ENCODE measurements at places on chromosomes 1 and 21.

GRCh38 chr1:16394977-16395376 is 27.9 kb downstream of the SZRD1 start:
- DNase-seq: no peak

GRCh38 chr1:225539069-225539468 is 111.2 kb upstream of the LBR start:
- no peak for DNase-seq

DNA sequence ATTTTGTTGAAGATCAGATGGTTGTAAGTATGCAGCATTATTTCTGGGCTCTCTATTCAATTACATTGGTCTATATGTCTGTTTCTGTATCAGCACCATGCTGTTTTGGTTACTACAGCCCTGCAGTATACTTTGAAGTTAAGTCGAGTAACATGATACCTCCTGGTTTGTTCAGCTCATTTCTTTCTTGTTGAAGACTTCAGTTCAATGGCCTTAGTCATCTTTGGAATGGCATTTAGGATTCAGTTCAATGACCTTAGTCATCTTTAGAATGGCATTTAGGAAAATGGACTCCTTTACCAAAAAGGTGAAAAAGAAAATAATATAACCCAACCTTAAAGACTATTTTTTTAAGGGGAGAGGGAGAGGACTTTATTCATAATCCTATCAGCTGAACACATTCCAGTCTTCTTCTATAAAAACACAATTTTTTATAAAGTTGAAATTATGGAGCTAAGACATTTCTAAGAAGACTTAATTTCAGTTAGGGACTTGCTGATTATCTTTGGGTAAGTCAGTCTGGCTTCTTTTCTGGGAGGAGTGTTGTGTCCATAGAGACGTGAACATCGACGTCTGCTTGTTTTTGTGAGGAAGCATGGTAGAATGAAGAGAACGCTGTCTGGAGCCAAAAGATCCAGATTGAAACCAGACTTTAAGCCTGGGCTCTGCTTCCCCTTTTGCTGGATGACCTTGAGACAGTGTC is 48.3 kb downstream of the DDR2 start:
- no peak for DNase-seq

DNA sequence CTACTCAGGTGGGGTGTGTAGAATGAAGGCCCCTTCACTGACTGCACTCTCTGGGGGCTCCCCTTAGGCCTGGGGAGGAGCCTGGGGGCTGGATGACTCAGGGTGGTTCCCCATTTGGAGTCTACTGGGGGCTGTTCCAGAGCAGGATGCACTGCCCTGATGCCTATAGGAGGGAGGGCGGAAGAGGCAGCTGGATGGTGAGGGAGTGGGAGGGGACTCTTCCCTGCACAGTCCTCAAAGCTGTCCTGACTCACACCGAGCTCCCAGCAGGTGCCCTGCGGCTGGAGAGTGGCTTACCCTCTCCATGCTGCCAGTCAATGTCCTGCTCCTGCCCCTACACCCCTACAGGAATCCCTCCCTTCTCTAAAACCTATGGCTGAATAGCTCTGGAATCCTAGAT is 204.4 kb downstream of the TRABD2B start:
- DNase-seq: no peak

DNA sequence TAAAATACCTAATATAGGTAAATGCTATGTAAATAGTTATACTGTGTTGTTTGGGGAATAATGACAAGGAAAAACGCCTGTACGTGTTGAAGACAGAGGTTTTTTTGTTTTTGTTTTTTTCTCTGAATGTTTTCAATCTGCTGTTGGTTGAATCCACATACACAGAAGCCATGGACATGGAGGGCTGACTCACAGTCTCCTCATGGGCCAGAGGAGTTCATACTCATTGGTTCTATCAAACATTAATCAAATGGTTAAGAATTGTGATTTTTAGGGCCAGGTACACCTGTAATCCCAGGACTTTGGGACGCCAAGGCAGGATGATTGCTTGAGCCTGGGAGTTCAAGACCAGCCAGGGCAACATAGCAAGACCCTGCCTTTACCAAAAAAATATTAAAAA is 20.5 kb downstream of the MIER1 start:
- DNase-seq: no peak

- no peak for DNase-seq
Measured at GRCh38 chr21:16504281-16504680, 774.5 kb downstream of the USP25 start.

GRCh38 chr1:213993929-213994328 is 6.2 kb downstream of the PROX1 start:
- no peak for DNase-seq

GRCh38 chr1:202227053-202227672 is 33.6 kb downstream of the LGR6 start:
- no peak for DNase-seq

DNA sequence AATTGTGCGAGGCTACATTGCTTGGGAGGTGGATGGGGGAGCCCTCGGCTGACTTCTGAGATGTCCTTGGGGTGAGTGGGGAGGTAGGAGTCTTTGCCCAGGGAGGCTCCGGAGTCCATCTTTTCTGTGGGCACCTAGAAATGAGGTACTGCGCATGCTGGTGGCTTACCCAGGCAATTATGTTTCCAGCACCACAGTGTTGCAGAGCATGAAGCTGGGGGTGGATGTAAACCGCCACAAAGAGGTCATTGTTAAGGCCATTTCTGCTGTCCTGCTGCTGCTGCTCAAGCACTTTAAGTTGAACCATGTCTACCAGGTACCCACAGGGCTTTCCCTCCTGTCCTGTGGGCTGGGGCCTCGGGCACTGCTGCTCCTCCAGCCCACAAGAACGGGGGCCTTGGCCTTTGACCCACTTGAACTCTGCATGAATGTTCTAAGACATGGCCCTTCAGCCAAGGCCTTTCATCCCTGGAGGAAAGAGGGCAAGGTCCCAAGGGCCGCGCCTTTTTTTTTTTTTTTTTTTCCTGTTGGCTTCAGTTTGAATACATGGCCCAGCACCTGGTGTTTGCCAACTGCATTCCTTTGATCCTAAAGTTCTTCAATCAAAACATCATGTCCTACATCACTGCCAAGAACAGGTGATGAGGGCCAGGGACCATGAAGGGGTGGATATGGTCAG is 14.6 kb downstream of the STRIP1 start:
- DNase-seq: no peak

DNA sequence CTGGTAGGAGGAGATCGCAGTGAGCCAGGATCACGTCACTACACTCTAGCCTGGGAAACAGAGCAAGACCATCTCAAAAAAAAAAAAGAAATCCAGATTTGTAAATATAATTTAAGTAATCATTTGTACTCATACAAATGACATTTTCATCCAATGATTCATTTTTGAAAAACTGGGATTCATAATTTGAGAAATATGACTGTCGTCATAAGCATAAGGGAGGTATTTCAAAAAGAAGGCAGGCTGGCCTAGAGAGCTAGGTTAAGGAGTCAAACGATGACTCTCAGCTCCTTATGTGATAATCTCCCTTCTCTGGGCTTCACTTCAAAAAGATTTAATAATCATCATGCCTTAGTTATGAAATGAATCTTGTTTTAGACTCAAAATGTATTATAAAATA is 2.3 kb downstream of the GART start:
- DNase-seq: no peak

DNA sequence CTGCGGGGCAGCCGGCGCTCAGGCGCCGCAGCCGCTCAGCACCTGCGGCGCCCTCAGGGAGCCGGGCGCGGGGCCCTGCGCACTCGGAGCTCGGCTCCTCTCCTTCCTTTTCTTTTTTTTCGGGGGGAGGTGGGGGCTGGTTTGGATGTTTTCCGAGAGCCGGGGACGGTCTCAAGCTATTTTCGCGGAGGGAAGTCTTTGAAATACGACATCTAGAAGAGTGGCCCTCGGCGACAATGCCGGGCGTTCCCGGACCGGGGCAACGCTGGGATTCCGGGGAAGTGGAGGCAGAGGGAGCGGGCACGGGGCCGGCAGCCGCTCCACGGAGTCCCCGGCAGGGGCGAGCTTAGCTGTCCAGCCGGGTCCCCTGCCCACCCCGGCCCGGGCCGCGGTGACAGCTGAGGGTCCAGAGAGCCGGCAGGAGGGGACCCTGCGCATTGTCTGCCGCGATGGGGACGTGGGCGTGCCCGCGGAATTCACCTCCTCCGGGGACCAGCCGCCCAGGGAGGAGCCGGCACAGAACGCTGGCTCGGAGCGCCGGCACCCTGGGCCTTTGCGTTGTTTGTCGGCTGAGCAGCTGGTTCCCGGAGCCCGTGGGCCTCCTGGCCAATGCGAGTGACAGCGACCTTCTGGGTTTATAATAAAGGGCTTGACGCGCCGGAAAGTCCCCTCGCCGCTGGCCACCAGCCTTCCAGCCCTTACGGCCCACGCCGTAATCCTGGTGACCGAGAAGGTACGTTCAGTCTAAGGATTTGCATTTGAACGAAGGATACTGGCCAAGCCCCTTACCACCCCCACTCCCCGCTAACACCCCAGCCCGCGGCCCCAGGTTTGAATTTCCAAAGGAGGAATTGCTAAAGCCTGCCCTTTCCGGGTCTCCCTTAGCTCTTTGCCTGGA is 582 bp downstream of the SLC37A1 start:
- no peak for DNase-seq

DNA sequence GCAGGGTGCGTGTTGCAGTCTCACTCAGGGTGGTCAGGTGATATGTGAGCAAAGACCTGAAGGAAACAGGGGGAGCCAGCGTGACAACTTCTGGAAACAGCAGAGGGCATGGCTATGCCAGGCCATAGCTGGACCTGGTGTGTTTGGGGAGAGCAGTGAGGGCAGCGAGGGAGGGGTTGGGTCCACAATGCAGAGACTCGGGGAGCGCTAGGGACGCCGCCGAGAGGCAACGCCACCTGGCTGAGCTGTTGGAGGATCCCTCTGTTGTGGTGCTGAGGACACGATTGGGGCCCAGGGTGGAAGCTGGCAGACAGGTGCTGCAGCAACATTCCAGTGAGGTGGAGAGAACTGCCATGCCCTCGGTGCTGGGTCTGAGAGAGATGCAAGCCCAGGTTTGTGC is 26.6 kb upstream of the LSS start:
- DNase-seq: no peak

DNA sequence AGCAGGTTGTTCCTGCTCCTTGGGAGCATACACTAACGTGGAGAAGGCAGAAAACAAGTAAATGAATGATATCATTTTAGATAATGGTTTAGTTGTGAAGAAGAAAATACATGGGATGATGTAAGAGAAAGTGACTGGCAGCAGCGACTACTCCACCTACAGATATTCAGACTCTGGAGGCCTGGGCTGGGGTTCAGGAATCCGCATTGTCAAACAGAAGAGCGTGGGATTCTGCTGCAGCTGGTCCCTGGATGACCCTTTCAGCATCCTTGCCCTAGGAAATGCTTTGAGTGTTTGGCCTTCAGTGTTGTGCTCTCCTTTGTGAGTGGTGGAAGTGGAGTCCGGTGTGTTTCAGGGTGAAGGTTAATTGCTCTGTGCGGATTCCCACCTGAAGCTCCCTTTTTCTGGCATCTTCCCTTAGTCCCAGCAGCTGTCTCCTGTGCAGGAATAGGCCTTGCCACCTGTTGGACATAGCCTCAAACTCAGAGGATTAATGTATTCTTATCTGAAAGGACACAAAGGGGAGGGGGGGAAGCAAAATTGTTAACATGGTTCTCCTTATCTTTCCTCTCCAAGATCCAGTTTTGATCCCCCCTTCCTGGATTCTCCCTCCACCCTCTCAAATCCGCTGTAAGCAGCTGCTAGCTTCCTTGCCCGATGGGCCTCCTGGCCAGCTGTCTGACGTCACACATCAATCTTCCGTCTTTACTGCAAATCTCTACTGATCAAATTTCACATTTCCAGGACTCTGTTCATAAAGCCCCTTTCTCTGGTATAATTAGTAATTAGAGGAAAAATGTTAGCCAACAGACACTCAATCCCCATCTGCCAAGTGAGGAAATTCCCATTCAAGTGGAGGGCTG is 68.3 kb upstream of the SPAG17 start:
- no peak for DNase-seq

- DNase-seq: no peak
Measured at GRCh38 chr1:224433701-224434672, 610 bp downstream of the WDR26 start.

DNA sequence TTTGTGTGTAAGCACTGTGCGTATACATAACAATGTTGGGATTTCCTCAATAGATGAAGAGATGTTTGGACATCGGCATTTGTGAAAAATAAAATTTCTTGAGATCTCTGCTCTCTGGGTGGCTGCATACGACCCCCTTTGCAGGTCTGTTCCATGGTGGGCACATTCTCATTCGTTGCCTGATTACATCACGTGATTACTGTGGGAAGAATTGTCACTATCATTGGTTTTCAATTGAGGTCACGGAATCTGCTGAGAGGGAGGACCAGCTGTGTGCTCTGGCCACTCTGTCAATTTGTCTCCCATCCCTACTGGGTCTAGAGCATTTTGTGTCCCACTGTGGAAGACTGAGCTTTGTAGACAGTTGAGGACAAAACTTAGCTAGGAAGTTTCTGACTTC is 81.8 kb downstream of the DISC1 start:
- DNase-seq: no peak

DNA sequence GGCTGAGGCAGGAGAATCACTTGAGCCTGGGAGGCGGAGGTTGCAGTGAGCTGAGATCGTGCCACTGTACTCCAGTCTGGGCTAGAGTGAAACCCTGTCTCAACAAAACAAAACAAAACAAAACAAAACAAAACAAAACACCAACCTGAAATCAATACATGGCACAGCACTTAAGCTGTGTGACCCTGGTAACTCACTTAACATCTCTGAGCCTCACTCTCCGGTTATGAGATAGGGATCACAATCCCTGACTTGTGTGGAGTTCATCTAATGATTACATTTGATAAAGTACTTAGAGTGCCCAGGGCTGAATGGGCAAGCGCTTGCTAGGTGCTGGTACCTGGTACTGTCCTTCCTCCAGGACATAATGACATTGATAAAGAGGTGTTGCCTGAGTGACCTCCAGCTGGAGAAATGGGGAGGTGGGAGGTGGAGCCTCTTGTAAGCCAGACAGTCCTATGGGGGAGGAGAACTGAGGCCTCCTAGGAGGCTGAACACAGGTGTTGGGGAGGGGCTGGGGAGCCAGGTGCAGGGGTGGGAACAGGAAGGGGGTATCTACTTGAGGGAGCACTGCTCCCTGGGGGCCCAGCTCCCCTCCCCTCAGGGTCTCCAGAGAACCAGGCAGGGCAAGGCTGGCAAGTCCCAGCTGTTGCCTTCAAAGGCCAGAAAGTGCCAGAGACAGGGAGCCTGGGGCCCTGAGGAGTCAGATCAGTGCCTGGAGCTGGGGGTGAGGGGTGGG is 17.9 kb downstream of the FOXO6 start:
- DNase-seq: peak; percentile 63

DNA sequence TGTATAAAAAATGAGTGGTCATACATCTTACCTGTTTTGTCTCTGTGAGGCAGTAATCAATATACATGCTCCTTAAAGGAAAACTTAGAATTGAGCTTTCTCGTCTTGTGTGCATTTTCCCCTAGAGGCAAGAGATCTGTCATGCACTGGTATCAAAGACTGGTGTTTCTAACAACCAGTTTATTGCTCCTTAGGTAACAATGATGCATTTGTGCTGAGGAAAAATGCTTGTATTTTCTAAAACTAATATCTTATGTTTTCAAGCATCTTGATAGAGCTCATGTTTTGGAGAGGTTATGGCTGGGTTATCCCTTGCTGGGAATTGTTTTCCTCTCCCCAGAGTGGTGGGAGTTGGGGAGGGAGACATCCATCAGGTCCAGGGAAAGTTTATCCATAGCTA is 23.9 kb upstream of the CCDC190 start:
- no peak for DNase-seq
